Activated T-cell treated with anti-CD3 and anti-CD28 coated beads, Interleukin-2, amount 50 U/mL, for 72 hours (primary cell): ENCODE measurements at places on chromosomes 7 and 10.
A peak's percentile ranks its signal among the peaks of the same experiment; 100 is the strongest.

DNA sequence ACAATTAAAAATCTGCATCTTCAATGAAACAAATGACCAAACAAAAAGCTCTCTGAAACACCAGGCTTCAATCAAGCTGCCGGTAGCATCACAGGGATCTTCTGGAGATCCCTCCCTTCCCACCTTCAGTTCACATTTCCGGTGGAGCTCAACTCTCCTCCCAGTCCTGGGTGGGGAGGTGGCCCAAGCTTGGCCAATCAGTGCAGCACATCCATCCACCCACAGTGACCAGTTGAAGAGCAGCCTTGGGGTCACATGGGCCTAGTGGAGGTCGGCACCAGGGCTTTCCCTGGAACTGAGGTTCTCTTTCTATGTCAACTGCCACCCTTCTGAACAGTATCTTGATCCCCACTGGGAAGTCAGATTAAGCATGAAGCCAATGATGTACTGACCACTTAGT lies 620.1 kb upstream of the MGMT start:
- DNase-seq = no peak

- DNase-seq = peak; percentile 25
Measured at GRCh38 chr7:151408839-151409666, 785 bp downstream of the WDR86 start.

- DNase-seq = no peak
Measured at GRCh38 chr7:133517766-133518165, 264.9 kb downstream of the EXOC4 start.

DNA sequence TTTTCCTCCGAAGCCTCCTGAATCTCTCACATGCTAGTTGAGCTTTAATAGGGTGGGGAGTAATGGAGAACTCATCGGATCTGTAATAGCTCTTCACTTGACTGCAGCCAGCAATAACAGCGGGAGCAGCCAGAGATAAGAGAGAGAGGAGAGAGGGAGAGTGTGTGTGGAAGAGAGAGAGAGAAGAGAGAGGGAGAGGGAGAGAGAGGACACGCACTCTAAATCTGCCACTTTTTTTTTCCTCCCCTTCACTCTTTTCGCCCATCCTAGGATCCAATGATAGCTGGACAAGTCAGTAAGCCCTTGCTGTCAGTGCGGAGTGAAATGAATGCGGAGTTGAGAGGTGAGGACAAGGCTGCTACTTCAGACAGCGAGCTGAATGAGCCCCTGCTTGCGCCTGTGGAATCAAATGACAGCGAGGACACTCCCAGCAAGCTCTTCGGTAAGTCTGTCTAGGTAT lies 107.9 kb downstream of the POU6F2 start:
- no peak for DNase-seq

DNA sequence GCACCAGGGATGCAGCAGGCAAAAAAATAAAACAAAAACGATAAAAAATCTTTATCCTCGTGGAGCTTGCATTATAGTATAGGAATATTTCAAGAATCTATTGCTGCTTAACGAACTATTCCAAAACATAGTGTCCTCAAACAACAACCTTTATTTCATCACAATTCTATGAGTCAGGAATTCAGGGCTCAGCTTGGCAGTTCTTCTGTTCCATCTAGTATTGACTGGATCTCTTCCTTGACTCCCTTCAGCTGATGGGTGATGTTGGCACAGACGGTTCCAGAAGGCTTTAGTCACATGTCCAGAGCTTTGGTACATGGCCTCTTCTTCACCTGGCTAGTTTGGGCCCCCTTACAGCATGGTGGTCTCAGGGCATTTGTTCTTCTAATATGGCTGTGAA lies 88.0 kb downstream of the RTKN2 start:
- DNase-seq = no peak

DNA sequence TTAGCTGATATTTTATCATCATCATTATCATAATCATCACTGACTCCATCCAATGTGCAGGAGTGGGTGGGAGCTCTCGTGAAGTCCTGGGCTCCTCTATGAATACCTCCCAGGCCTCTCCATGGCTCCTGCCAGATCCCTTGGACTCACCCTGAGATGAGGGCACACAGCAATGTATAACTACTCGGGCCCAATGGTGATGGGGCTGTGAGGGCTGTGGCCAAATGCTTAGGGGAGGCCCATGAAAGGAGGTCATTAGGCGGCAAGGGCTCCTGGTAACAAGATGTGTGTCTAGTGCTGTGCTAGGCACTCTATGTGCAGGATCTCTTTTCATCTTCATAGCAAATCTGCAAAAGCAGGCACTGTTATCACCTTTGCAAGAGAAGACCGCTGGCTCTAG lies 270.9 kb downstream of the GLRX3 start:
- no peak for DNase-seq

GRCh38 chr7:21107101-21107500 lies 320.4 kb upstream of the SP8 start:
- DNase-seq = no peak

GRCh38 chr10:77872151-77872946 lies 54.2 kb downstream of the DLG5 start:
- DNase-seq = no peak

DNA sequence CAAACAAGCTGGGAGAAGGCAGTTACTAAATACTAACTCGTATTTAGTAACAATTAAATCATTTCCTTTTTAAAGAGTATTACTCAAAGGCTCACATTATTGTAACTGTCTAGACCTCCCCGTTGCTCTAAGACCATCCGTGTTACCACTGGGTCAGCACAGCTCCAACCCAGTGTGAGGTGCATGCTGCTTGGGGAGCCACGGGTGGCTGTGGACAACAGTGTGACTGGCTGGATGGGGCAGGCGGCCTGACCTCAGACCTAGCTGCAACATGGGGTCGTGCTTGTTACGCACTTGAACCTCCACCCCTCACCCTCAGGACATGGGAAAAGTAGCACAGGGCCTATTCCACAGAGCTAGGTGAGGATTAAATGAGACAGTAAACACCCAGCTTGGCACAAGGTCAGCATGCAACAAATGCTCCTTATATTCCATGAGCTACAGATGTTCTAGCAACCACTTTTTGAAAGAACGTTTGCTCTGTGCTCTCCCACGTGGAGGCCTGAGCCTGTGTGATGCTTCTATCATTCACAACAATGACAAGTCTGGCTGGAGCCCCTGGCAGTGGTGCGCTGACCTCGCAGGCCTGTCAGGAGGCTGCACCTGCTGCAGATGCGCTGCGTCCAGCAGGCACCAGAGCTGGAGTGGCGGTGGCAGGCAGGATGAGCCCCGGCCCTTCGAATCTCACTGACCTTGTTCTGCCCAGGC lies 135.7 kb downstream of the PKD1L1 start:
- no peak for DNase-seq

- no peak for DNase-seq
Measured at GRCh38 chr7:8442051-8442813, 8.8 kb downstream of the NXPH1 start.

GRCh38 chr10:78628976-78629375 lies 439.8 kb upstream of the ZMIZ1 start:
- no peak for DNase-seq

DNA sequence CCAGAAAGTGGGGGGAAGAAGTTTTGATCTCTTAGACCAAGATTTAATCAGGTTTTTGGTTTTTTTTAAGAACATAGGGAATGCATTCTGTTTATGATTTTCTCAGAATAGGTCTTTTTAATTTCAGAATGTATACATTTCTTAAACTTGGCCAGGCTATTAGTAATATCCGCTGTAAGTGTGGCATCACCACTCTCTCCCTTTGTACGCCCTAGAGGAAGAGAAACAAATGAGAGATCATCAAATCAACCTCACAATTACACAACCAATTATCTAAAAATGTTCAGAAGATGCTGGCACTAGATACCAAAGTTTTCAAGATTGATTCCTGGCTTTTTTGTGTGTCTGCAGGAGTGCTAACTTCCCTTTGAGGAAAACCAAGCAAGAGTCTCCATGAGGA lies 70.0 kb downstream of the KLF6 start:
- DNase-seq = no peak

GRCh38 chr10:2734603-2735002 lies 332.7 kb upstream of the PFKP start:
- no peak for DNase-seq

GRCh38 chr10:71850743-71851464 lies at the start of gene PSAP:
PSAP (minus strand) TSS chr10:71851251; CDS start chr10:71851221, 30 bp downstream.
- peak; percentile 99 for DNase-seq

DNA sequence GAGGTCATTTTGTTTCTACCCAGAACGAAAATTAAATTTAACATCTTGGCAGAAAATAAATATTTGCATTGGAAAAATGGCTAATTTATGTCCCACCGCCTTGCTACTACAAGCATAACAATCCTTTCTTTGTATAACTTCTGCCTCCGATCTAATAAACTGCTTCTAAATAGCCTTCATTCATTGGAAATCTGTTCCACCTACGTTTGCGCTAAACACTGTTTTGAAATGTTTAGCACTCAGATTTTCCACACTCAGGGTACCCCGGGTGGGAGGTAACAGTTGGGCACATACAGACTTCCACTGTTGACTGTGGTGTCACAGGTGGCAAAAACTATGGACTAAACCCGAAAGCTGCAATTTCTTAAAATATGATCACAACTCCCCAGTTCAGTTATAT lies 96.4 kb downstream of the FGFR2 start:
- no peak for DNase-seq

GRCh38 chr7:80775897-80776296 lies 137.5 kb downstream of the CD36 start:
- DNase-seq = no peak

- no peak for DNase-seq
Measured at GRCh38 chr10:86666538-86666937, 1.8 kb upstream of the LDB3 start.

DNA sequence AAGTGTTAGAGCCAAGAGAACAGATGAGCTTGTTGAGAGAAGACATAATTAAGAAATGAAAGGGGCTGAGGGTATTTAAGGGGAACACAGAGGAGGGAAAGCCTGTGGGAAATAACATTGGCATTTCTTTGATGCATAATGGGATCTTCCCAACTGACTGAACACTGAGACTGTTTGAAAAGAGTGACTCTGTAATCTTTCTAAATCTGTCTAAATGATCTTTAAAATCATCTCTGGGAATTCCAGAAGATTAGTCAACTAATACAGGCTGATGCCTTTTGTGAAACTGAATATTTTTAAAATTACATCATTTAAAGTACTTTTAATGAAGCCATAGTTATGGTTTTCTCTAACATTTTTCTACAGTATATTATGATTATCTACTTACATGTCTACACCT lies 17.4 kb upstream of the SLC35G1 start:
- no peak for DNase-seq

- no peak for DNase-seq
Measured at GRCh38 chr7:136166521-136166920, 189.4 kb upstream of the MTPN start.

- peak; percentile 20 for DNase-seq
Measured at GRCh38 chr10:77111611-77112550, 525.7 kb downstream of the KCNMA1 start.

DNA sequence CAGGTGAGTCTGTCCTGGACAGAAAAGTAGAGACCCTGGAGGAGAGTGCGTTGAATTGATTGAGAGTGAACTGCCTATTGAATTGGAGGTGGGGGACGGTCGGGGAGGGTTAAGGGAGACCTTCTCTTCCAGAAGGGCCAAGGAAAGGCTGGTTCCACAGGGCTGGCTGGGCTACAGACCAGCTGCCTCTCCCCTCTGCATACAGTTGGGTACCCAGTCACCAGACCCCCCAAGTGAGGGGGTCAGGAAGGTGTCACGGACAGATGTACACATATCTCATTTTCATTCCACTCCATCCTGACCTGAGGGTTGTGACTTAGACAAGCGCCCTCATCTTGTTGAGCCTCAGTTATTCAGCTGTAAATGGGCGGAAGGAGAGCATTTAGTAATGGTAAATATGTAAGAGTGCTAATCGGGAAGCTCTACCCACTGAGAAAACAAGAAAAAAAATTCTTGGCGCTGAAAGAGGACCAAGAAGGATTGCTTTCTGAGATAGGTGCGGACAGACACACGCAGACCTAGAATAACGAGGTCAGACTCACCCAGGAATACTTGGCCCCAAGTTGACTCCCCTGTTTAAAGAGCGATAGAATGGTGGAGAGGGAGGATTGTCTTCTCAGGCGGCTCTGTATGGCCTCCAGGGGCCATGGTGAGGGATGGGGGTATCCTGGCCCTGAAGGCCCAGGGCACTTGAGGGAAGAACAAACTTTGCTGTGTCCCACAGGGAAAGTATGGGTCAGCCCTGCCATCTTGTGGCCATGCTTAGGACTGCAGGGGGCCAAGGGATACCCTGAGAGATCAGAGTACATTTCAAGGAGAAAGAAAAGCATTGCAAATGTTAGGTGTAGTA lies 7.2 kb upstream of the MBL2 start:
- DNase-seq = peak; percentile 49

- DNase-seq = peak; percentile 31
Measured at GRCh38 chr7:36153571-36154097, 580 bp downstream of the EEPD1 start.

- no peak for DNase-seq
Measured at GRCh38 chr7:156753229-156753560, 112.6 kb downstream of the RNF32 start.

DNA sequence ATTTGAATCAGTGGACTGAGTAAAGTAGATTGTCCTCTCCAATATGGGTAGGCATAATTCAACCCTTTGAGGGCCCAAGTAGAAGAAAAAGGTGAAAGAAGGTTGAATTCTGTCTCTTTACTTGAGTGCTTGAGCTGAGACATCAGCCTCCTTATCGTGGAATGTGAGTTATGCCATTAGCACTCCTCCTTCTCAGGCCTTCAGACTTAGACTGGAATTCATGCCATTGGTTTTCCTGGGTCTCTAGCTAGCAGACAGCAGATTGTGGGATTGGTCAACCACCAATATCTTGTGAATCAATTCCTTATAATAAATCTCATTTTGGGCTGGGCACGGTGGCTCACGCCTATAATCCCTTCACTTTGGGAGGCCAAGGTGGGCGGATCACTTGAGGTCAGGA lies 89.2 kb downstream of the CUL2 start:
- DNase-seq = no peak

DNA sequence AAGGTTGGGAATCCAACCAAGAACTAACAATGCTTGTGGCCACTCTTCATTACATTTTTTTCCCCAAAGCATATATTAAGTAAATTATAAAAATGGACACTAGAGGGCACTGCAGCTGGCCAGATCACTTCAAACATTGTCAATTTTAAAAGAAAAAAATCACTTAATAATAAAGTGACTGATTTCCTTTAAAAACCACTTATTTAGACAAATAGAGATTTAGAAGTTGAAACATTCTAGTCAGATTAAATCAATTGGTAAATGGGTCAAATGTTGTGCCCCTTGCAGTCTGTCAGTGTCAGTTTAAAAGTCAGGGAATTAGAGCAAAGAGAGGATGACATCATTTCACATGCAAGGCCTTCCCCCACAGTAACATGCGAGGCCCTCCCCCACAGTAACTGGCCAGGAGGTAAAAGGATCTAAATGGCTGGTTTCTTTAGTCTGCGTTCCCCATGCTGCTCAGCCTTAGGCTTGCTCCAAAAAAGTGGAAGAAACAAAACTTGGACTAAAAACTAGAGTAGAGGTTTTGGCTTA lies 177.9 kb downstream of the SKAP2 start:
- no peak for DNase-seq

- no peak for DNase-seq
Measured at GRCh38 chr10:60513281-60513680, 123.6 kb upstream of the ANK3 start.

- DNase-seq = no peak
Measured at GRCh38 chr7:101954499-101954898, 137.1 kb downstream of the CUX1 start.
